MCF 10A (cell line): ENCODE measurements at places on chromosomes 2 and 18.

DNA sequence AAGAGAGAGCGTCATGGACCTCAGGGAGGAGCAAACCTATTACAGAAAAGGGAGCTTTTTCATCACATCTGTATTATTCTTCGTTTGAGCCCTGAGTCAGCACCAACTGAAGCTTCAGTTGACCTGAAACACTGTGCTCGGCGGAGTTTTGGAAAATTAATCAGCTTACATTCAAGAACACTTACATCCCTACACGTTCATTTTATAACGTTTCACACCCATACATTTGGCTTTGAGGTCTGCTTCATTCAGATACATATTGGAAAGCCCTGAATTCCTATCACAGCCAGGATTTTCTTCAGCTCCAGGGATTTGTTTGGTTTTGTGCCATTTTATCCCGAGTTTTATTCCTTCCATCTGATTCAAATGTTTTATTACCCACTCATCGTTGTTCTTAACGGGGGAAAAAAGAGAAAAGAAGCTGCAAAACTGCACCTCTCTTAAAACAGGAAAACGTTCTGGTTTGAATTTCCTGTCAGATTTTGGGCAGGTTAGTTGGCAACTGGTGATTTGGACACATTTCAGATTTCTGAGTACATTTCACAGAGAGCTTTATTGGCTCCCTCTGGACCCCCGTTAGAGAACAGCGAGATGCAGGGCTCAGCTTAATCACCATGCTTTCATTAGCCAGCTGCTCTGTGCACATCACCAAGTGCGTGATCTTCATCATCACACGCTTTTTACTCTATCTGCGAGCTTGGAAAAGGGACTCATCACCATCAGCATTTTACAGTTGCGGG, 88.8 kb downstream of the CDC42EP3 start:
- no peak for DNase-seq
- no peaks in the 10 kb centered on the region for H3K27me3 ChIP-seq
- H3K36me3 ChIP-seq, result no peaks in the 10 kb centered on the region
- H3K4me3 ChIP-seq, result no peak overlapping the region

DNA sequence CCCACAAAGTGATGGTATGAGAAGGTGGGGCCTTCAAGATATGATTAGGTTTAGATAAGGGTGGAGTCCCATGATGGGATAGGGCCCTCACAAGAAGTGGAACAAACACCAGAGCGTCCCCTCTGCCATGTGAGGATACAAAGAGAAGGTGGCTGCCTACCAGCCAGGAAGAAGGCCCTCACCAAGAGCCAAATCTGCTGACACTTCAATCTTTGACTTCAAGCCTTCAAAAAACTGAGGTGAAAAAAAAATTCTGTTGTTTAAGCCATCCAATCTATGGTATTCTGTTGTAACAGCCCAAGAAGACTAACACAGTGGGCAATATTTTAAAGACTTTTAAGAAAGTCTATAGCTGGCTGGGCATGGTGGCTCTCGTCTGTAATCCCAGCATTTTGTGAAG, 522.1 kb downstream of the NRXN1 start:
- no peak for DNase-seq
- no peaks in the 10 kb centered on the region for H3K4me1 ChIP-seq
- no peak overlapping the region for H3K4me3 ChIP-seq

DNA sequence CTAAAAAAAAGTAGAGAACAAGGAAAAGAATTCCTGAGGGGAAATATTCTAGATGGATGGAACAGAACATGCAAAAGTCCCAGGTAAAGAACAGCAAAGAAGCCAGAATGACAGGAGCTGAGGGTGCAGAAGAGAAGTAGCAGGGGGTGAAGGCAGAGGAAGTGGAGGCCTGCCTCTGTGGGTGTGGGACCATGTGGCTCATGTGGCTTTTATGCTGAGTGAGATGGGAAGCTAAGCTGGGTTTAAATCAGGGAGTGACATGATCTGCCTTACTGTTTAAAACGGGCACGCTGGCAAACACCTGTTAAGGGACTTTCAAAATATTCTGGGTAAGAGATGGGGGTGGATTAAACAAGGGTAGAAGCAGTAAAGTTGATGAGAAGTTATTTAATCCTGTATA, 40.0 kb downstream of the GKN2 start:
- peaks cover 14% of the 10 kb centered on the region for H3K4me1 ChIP-seq
- H3K36me3 ChIP-seq, result no peaks in the 10 kb centered on the region
- no peak overlapping the region for H3K27ac ChIP-seq
- no peak for DNase-seq
- H3K27me3 ChIP-seq, result no peaks in the 10 kb centered on the region

DNA sequence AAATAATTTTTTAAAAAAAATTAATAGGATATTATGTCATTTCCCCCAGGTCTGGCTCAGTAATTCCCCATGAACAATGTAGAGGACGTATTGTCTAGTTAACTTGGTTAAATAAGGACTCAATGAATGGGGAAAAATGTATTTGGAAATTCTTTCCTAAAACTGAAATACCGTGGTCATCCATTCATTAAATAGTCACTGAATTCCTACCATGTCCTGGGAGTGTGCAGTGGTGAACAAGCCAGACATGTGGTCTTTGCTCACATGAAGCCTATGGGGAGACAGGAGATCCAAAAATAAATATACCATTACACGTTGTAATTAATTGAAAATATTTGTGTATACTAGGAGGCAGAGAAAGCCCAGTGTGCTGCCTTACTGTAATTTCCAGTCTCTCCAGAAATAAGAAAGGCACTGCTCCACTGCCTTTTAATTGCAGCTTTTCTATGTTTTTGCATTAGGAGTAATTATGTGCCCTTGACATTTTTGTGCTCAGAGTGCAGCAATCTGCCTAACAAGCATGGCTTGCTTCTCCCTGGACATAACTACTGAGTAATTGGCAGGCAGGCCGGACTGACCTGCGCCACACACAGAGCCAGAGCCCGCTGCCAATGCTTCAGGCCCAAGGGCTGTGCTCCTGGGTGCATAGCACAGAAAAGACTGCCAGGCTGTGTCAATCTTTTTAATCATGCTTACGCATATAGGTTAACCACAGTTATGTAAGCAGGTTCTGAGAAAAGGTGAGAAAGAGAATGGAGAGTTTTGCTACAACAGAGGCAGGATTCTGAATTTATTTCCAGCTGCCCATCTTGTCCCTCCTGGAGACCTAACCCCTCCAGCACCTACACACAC, 22.2 kb upstream of the TTC39C start:
- no peak overlapping the region for H3K4me3 ChIP-seq
- H3K4me1 ChIP-seq, result peaks cover 39% of the 10 kb centered on the region
- H3K36me3 ChIP-seq, result no peaks in the 10 kb centered on the region

- H3K27ac ChIP-seq, result peak overlapping the region; percentile 2
These were observed 10.7 kb downstream of the BABAM2 start for GRCh38 chr2:27901234-27901633.
